Hematopoietic multipotent progenitor cell treated with erythropoietin and hydrocortisone succinate and interleukin-3 and kit ligand, for 17 days (in vitro differentiated cells): ENCODE measurements at places on chromosomes 2 and 18.

GRCh38 chr2:218959761-218960308, 369 bp downstream of the CDK5R2 start:
- DNase-seq: no peak

DNA sequence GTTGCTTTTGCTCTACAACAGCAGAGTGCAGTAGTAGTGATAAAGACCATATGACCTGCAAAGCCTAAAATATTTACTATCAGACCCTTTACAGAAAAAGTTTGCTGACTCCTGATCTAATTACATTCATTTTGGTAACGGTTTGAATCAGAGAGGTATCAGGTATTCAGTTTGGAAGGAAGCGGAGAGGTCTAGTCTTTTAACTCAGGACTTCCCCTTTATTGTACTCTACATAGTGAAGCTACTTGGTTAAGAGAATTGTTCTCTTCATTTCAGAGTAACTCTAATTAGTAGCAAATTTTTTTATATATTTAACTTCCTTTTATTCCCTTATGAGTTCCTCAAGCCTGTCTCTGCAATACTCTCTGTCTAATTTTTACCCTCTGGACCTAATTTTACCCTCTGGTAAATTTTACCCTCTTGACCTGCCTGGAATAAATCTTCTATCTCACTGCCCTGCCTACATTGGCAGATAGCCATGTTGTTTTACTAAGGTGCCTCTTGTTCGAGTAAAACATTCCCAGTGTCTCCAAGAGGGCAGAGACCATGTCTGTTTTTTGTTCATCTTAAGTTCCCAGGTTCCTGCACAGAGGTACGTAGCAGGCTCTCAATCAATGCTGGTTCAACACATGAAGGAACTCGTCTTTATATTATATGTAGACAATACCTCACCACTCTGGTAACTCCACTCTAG, 170.6 kb downstream of the DNAH6 start:
- DNase-seq: no peak

DNA sequence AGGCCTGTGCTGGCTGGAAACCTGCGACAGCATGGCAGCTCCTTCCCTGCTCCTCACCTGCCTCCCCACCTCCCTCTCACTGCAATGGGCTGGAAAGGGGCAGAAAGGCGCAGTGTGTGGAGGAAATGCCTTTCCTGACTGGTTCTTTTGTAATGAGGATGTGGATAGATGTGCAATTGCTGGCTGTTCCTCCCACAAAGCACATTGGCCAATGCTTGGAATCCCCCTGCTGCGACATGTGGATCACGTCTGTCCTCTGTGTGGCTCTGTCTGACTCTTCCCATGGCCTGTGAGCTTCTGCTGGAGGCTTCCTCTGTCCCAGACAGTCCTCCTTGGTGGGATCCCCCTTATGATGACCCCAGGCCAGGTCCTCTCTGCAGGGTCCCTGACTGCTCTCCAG, 172.5 kb downstream of the NCK2 start:
- DNase-seq: no peak

DNA sequence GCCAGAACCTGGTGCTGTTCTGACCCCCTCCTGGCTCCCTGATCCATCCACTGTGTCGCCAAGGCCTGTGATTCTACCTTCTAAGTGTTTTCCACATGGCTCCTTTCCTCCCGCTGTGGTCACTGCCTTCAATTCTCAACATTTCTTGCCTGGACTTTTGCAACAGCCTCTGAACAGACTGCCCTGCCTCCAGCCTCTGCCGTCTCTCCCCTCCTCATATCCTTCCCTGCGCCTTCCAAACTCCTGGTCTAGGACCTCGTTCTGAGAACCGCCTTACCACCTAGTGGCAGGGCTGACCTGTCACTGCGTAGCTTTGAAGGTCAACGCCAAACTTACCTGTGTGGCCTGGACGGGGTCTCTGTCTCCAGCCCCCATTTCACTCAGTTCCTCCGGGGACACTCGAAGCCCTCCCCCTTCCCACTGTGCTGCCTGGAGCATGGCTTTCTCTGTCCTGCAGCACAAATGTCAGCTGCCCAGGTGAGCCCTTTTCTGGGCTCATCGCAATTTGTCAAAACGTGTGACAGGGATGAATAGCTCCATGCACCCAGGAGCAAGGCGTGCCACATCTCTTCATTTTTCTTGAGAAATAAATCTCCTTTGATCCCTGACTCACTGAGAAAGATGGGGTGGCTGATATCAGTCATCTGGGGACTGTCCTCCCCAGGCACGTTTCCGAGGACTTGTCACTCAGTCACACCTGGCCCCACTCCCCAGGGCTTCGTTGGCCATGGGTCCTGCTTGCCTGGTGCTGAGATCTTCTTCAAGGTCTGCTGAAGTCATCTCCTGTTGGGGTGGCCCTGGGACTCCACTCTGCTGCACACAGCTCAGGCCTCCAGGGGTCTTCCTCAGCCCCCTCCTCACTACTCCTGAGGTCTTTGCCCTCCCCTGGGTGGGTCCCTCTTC, 46.7 kb downstream of the LDLRAD4 start:
- DNase-seq: no peak

DNA sequence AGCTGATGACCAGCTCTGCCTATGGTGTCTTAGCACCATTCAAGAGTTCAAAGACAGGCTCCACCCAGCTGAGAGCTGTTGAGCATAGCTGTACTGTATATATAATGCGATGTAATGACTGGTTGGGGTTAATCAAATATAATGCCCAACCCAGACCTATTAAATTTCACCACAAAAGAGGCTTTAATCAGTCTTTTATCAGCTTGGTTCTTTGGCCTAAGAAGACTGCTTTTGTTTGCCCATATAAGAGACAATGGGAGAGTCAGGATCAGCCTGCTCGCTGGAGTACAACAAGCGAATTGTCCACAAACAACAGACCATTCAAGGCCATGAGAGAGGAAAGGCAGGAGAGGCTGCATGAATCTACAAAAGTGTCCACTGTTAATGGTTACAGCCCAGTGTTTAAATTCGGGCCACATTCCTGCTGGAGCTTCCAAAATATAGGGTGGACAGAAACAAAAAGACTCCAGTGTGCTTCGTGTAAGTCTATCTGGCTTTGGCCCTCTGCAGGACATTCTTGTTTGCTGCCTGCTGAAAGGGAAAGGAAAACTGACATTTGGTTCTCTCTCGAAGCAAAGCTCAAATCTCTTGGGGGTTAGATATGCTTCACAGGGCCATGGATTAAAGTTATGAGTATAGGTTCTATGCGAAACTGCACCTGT, 299.0 kb upstream of the FBXO11 start:
- no peak for DNase-seq

DNA sequence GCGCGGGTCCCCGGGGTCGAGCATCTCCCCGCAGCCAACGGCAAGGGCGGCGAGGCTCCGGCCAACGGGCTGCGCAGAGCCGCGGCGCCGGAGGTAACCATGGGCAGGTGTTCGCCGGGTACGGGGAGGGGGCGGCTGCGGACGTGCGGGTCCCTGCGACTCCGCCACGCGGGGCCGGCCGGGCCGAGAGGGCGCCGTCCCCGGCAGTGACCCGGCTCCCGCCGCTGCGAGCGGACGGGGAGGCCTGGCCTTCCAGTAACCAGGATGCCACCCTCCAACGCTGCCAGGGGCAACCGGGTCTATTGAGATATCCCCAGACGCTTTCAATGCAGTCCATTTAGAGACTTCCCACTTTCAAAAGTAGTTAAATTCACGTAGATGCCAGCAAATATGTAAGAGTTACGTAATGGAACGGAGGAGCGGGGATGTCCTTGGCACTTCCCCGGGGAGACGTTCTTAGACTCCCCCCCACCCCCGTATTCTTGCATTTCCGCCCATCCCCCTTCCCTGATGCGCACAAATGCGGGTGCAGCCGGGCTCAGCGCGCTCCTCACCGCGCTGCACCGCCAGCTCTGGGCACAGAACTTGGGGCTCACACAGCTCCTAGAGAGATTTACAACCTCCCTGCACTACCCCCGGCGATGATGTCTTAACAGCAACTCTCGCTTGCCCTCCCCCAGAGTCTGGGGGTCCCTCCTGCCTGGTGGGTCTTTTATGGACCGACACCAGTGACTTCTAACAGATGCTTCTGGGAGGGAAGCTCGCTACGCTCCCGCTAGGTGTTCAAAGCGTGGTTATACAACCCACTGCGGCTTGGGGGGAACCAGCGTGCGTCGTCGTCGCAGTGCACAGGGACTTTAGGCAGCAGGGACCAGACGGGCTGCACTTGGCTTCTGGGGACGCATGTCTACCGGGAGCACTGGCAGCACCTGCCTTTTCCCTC, 657 bp downstream of the SGPP2 start:
- no peak for DNase-seq
